Stimulated activated CD4-positive, alpha-beta T cell treated with anti-CD3 and anti-CD28 coated beads, Interleukin-2, amount 100 ng/mL, for 24 hours (primary cell): ENCODE measurements at places on chromosomes 6 and 20.

- peak; percentile 27 for DNase-seq
Observed at GRCh38 chr20:11891776-11892545, 25.7 kb upstream of the BTBD3 start.

- DNase-seq = no peak
Observed at GRCh38 chr6:40352527-40353170, 234.5 kb downstream of the LRFN2 start.

DNA sequence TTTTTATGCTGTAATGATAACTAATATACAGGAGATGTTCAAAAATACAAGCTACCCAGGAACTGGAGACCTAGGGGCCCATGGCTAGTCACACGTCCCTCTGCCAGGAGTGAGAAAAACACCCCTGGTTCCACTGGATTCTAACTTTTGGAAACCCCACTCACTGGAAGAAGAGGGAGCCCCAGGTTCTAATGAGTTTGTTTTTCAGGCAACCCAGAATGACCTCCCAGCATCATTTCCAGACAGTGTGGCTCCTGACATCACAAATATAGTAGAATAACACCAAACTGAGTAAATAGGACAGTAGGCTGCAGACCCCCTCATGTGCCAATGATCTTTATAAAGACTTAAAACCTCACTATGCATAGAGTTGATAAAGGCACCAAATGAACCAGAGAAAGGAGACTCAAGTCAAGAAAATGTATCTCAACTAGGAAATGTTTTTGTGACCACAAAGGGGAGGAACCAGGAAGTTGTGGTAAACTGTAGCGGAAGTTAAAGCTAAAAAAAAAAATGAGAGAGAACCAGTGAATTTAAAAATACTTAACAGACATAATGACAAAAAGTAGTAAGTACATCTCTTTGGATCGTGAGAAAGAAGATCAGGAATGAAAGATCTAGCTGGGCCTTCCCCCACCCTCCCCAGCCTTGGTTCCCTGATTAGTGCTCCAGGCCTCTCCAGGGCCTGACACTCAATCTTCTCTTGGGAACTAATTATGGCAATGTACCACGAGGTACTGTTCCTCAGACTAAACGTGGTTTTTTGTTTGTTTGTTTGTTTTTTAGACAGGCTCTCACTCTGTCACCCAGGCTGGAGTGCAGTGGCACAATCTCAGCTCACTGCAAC lies 19.8 kb downstream of the HLA-E start:
- no peak for DNase-seq

GRCh38 chr6:116443105-116443504 lies 18.1 kb upstream of the CALHM6 start:
- DNase-seq = no peak

DNA sequence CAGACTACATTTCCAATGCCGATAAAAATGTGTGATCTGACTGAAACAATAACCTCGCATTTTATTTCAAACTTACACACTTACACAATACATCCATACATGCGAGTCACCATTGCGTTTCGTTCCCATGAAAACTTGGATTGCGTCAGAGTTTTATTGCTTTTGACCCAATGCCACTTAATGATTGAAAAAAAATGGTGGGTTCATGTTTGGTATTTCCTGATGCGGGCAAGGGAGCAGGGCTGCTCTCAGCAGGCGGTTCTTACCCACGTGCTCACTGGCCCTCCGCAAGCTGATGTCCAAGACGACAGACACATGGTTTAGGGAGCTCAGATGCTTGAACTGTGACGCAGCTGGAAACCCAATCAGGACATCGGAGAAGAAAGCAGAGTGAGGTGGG lies 281.0 kb upstream of the SULF2 start:
- no peak for DNase-seq

DNA sequence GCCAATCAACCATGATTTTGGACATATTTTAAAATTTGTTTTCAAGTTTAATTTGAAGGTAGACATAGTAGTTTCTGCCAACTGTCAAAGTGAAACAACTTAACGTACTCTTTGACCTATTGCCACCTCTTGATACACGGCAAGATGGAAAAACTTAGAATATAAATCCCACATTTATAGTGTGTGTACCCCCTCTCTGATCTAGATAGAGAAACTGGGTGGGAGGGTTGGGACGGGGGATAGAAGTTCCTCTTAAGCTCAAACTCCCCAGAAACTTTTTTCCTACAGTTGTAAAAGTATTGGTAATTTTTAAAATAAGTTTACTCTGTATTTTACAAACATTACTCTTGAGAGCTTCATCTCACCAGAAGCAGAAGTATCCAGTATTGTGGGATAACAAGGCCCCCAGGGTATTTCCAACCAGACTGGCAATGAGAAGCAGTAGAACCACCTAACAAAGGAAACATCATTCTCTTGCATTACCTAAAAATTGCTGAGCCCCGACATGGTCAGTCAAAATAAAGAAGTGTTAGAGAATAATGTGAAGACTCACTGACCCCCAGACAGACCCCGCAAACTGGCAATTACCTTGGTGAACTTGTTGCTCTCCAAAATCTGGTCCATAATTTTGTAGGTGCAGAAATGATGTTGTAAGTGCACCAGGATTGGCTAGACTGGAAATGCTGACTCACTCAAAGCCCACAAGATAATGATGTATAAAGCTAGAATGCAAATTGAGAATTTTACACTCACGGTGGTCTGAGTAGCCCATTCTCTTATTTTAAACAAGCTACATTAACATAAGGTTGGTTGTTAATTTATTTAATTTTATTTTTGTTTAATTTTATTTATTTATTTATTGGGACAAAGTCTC lies 74.7 kb upstream of the TNFAIP3 start:
- DNase-seq = no peak

GRCh38 chr6:139338795-139339194 lies 35.7 kb downstream of the CITED2 start:
- no peak for DNase-seq

- DNase-seq = no peak
Observed at GRCh38 chr6:33729059-33729458, 17.6 kb upstream of the UQCC2 start.

DNA sequence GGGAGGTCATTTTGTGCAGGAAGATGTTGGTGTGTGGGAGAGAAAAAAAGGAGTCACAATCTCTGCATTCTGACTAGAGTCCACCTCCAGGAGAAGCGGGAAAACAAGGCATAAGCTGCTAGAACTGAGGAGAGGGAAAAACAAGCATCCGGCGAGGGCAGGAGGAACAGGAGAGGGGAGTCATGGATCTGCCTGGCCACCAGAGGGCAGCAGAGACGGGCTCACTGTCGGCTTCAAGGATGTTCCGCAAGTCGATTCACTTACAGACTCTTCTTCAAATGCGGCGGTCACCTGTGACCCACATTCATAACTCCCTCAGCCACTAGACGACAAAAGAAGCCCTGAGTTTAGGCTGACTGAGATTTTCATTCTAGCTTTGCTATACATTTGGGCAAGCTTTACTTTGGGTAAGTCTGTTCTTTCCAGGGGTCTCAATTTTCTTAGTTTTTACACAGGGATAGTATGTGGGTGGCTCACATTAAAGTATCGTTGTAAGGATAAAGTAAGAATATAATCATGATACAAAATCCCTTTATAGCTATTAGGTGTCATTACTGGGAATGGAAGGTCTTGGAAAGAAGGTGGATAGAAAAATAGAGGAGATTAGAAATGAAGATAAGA lies 6.6 kb upstream of the BTNL2 start:
- peak; percentile 90 for DNase-seq

DNA sequence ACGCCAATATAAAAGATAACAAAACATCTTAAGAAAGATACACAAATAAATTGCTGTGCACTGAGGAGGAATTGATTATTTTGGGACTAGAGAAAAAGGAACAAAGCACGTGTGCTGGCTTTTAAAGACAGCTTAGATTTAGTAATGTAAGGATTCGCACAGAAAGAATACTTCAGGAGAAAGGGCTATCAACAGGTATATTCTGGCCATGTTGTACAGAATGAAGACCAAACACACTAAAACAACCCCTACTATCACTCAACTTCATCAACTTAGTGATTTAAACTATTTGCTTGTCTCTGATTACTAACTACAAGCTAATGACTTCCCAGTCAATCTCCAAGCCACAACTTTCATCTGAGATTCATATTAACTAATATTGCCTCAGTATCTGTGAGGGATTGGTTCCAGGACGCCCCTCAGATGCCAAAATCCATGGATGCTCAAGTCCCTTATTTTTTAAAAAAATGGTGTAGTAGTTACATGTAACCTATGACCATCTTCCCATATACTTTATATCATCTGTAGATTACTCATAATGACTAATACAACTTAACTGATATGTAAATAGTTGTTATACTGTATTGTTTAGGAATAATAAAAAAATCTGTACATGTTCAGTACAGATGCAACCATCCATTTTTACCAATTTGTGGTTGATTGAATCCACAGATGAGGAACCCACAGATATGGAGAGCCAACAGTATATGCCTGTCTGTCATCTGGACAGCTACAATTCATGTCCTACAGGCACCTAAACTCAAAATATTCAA lies 4.5 kb downstream of the DEK start:
- no peak for DNase-seq

GRCh38 chr6:41502917-41503671 lies 43.1 kb upstream of the FOXP4 start:
- no peak for DNase-seq

DNA sequence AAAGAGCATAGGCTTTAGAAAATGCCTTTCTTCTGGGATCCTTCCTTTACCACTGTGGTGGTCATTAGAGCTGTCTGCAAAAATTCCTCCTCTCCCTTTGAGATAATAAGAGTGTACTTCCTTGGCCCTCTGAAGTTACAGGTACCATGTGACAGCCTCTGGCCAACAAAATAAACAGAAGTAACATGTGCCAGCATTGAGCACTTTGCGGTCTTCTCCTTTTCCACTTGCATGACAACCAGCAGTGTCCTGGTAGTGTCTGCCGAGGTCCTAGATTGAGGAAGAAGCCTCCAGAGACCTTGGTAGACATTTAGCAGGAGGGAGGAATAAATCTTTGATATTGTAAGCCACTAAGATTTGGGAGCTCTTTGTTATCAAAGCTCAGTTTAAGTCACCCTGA lies 87.5 kb upstream of the ARID1B start:
- DNase-seq = no peak

GRCh38 chr20:11230999-11231398 lies 557.2 kb upstream of the JAG1 start:
- DNase-seq = no peak

- no peak for DNase-seq
Observed at GRCh38 chr6:33169291-33170175, 22.7 kb downstream of the COL11A2 start.

DNA sequence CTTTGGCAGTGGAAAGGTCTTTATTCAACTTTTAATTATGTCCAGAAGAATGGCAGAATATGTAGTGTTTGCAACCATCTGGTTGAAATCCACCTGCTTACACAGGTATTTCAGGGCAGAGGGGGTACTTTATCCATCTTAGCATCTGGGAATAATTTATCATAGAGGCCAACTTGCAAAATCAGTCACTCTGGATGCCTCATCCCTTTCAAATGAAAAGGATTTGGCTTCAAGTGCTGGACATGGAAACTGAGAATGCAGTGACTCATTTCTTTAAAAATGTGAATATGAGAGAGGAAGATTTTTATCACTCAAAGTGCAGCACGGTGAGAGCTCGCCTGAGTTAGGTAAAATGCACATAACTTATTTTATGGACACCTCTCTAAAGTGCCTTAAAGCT lies 758.3 kb downstream of the KIF16B start:
- no peak for DNase-seq

- no peak for DNase-seq
Observed at GRCh38 chr6:129508477-129509145, 201.4 kb downstream of the ARHGAP18 start.

GRCh38 chr20:59148701-59149493 lies 14.7 kb upstream of the ZNF831 start:
- no peak for DNase-seq

GRCh38 chr6:98335594-98335993 lies 498.8 kb upstream of the POU3F2 start:
- DNase-seq = no peak

GRCh38 chr6:33988121-33989015 lies 157.5 kb downstream of the GRM4 start:
- no peak for DNase-seq

DNA sequence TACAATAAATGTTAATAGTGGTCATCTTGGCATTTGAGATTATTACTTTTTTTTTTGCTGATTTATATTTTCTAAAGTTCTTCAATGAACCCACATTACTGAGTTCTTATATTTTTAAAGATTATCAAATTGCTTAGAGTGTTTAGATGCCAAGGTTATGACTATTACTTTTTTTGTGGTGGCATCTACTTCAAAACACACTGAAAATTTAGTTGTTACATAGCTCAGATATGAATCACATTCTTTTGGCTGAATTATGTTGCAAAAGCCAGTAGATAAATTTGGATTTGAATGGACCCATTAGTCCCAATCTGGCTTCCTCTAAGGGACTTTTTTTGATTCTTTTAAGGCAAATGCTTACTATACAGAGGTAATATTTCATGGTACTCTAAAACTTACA lies 8.9 kb downstream of the UTRN start:
- no peak for DNase-seq

GRCh38 chr6:109393157-109393885 lies 11.1 kb upstream of the CD164 start:
- no peak for DNase-seq

DNA sequence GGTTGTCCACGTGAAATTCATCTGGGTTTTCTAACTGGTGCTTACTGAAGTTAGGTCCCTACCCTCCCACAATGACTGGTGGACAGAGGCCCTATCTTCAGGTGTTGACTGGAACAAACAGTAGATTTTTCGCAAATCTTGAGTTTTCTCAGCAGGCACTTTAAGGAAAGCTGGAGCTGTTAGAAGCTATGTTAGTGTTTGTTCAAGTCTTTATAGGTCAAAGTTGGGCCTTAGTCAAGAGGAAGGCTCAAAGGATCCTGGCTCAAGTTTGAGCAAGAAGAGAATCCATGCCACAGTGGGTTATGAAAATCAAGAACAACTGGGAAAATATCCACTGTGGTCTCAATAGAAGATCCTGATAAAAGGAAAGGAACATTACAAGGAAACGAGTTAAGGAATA lies 48.5 kb upstream of the ELOVL5 start:
- DNase-seq = no peak

GRCh38 chr20:10481676-10482075 lies 46.6 kb downstream of the SLX4IP start:
- DNase-seq = no peak

DNA sequence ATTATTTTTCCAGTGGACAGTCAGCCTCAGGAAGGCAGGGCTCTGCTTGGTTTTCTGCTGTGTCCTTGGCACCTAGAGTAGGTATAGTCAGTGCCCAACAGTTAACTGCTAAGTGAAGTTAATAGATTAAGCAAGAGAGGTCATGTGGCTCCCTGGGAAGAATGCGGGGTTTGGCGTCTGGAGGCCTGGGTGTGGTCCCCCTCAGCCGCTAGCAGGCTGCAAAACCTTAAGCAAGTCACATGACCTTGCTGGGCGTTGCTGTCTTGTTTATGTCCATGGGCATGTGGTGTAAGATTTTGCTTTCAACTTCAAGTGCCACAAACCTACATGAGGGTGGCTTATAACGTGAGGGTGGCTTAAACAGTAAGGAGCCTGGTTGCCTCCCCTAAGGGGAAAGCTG lies 75.5 kb upstream of the SCP2D1 start:
- no peak for DNase-seq

- no peak for DNase-seq
Observed at GRCh38 chr20:55186228-55186627, 710.8 kb downstream of the DOK5 start.
